ENCODE measurements at places on chromosomes 11 and 22.

- no peak for DNase-seq
Observed at GRCh38 chr11:22938691-22939090, 78.4 kb upstream of the CCDC179 start.

DNA sequence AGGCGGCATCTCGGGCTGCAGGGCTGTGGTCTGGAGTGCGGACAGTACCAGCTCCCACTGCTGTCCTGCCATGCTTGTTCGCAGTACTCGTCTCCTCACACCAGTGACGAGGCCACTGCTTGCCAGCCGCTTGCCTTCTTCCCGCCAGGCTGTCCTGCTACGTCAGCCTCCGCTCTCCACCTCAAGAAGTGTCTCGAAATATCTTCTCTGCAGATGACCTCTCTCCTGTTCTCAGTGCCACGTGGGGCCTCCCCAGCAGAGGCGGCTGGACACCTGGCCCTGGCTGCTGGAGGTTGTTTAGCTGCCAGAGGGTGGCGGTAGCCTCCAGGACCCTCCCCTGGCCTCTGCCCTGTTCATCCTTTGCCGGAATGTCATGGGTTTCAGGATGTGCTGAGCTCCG, 3.1 kb upstream of the CCDC188 start:
- DNase-seq = no peak

DNA sequence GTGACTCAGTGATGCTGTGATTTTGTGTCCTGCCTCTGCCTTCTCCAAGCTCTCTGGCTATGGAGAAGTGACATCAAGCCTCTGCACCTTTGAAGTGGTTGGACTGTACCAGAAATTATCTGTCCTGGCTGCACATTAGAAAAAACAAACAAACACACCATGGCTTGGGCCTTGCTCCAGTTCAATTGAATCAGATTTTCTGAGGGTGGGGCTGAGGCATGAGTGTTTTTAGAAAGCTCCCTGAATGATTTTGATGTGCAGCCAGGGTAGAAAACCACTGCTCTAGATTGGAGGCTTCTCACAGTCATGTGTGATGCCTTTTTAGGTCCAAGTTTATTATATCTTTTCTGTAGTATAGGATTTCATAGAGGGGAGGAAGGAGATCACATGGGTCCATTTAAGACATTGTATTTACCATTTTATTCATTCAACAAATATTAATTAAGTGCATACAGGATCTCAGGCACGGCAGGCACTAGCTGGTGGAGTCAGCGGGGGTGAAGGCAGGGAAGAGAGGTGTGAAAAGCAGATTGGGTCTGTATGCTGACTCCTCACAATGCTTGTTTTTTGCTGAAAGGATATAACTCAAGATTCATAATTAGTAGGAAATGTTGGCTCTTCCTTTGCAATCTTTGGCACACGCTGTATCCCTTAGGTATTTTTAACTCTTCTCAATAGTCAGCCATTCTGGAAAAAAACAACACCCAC, 7.1 kb upstream of the VSTM5 start:
- DNase-seq = no peak

DNA sequence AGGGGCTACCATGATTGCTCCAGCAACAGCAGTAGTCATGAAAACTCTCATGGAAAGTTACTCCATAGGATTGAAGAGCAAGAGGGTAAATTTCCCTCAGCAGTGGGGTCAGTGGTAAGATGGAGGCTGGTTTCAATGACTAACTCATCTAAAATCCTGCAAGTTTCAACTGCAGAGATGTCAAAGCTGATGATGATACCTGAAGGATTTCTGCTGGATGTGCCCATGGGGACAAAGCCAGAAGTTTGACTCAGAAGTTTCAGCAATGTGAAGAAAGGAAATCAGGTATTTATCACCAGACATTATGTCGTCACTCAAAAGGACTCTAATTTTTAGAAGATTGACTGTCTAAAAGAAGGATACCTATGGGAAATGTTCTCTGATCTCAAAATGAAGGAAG, 29.1 kb downstream of the RAB38 start:
- no peak for DNase-seq

DNA sequence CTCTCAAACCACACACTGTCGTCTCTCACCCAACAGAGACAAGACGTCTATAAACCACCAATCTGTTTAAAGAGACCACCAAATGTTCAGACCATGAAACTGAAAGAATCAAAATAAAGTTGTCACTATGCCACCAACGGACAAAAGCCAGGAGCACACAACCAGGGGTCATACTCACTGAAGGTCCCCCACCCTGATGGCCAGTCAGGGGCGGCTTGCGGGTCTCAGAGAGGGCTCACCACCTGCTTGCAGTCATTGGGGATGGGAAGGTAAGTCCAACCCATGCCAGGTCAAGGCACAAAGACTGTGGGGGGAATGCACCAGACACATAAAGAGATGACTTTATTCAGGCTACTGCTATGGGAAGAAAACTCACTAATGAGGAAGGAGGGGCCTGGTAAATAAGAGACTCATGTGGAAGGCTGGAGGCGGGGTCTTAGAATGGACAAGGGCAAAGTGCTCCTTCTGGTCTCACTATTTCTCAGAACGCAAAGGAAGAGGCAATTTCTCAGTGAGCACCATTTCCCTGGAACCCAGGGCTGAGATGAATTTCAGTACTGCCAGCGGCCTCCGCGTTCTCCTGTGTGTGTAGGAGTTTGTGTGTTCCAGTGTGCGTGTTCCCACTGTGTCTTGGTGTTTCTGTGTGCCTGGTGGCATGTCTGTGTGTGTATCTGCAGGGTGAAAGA, 17.3 kb downstream of the SCARF2 start:
- no peak for DNase-seq

- no peak for DNase-seq
Observed at GRCh38 chr11:22216940-22217339, 24.1 kb downstream of the ANO5 start.

DNA sequence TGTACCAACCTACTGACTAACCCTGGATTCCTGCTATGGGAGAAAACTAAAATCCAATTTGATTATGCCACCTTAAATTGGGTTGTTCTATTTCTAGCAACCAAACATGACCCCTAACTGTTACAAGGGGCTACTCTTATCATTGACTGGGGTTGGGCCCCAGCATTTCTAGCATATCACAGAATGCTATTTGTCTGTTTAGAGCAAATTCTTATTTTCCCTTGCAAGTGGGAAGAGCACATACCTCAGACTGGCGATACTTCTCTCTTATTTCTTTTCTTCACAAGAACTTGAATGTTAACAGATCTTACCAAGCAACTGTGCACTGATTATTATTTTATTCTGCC, 93.7 kb downstream of the C11orf58 start:
- no peak for DNase-seq

- DNase-seq = no peak
Observed at GRCh38 chr11:129458756-129459535, 83.3 kb downstream of the BARX2 start.

DNA sequence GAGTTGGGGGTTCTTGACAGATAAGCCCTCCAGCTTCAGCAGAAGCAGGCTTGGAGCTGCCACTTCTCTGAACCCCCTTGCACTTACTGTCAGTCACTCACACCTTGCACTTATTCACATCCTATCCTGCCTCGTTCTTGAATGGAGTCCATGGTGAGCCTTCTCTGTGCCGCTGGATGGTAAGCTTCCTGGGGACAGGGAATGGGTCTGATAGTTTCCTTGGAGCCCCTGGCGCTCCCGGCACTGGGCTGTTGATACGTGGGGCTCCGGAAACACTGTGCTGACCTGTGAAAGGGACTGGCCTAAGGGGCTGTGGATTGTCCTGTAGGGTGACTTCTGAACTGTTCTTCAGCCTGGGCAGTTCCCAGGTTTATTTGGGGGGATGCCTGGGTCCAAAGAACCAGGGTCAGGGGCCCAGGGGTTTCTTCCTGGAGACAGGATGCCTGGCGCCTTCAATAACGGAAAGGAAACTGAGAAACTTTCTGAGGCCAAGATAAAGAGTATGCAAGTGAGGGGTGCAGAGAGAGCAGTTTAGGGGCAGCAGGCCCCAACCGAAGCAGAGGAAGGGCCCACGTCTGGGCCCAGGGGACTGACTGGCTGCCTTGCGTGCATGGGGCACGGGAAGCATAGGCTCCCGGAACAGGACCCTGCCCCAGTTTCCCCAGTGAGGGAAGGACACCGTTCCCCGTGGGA, 709 bp upstream of the ST3GAL4 start:
- no peak for DNase-seq

DNA sequence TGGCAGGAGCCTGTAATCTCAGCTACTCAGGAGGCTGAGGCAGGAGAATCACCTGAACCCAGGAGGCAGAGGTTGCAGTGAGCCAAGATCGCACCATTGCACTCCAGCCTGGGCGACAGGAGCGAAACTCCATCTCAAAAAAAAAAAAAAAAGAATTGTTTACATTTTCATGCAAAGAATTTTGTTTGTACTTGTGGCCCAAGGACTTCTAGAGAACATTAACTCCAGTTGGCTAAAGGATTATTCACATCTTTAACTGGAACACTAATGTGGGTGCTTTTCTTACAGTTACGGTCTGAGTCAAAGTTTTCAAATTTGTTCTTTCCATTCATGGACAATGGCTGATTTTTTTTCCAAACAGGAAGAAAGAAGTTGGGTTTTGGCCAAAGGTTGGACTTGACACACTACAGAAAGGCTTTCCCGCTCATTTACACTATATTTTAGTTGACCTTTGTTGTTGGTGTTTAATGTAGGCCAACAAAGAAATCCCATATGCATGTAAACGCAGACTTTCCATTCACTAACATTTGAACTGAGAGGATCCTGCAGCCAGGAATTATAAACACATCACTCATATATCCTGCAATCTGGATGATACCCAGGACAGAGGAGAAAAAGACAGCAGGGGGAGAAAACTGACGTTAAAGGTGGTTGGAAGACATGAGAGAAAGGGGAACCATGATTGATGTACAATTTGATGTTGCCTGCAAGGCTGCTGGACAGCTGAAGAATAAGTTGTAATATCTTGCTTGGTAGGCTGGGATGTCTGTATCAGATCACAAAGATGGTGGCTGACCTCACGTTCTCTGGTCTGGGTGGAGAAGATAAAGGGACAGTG, 13.1 kb downstream of the POU2AF1 start:
- no peak for DNase-seq

DNA sequence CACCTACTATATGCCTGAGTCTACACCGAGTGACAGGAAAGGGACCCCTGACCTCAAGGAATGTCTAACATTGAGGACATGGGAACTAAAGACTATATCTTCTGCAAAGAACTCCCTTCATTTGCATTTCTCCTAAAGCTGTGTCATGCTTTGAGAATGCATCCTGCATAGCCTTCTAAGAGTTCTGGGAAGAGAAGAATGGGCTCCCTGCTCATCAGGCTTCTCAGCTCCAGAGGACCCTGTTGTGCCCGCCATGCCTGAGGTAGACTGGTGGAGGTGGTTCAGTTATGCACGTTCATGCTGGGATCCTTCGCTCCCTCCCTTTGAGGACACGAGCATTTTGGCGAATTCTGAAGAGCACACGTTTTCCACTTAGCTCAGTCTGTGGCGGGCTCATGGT, 63.3 kb downstream of the GRIK4 start:
- no peak for DNase-seq

- no peak for DNase-seq
Observed at GRCh38 chr22:44332946-44333345, 20.2 kb upstream of the SHISAL1 start.

DNA sequence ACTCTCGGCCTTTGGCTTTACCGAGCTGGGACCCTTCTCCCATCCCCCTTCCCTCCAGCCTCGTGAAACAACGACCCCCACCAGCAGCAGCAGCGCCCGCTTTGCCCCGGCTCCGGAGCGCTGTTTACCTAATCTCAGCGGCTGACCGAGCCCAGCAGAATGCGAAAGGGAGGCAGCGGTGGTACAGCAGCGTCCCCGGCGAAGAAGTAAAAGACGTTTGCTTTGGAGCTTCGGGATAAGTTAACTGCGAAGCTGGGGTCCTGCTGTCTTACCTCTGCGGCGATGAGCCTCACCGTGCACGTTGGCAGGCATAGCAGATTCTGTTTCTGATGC, 2.0 kb upstream of the LARGE1 start:
- DNase-seq = no peak

DNA sequence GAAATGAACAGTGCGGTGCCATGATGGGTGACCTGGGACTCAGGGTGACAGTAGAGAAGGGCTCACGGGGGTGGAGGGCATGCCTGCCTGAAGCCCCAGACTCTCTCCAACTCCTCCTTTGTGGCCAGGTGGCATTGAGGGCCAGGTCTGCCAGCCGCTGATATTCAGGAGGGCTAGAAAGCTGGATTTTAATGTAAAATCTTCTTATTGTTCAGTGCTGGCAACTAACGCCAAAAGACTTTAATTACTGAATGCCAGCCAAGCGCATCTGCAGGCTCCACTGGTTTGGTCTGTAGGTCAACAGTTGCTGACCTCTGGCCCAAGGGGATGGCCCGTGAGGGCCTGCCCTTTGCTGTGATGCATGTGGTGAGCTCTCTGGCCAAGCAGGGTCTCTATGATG, 10.3 kb downstream of the MRGPRG start:
- DNase-seq = no peak

GRCh38 chr11:1195682-1196515, 27.0 kb upstream of the MUC5B start:
- no peak for DNase-seq

DNA sequence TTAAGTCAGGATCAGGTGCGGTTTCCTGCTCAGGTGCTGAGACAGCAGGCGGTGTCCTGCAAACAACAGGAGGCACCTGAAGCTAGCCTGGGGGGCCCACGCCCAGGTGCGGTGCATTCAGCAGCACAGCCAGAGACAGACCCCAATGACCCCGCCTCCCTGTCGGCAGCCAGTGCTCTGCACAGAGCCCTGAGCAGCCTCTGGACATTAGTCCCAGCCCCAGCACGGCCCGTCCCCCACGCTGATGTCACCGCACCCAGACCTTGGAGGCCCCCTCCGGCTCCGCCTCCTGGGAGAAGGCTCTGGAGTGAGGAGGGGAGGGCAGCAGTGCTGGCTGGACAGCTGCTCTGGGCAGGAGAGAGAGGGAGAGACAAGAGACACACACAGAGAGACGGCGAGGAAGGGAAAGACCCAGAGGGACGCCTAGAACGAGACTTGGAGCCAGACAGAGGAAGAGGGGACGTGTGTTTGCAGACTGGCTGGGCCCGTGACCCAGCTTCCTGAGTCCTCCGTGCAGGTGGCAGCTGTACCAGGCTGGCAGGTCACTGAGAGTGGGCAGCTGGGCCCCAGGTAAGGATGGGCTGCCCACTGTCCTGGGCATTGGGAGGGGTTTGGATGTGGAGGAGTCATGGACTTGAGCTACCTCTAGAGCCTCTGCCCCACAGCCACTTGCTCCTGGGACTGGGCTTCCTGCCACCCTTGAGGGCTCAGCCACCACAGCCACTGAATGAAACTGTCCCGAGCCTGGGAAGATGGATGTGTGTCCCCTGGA, at the start of gene MYO7A:
TSS of gene MYO7A (plus strand) at position 327 of the 772 bp plus-strand sequence. CDS start 2,389 bp downstream, outside the sequence.
- DNase-seq = no peak

- DNase-seq = no peak
Observed at GRCh38 chr11:443542-444199, 1.9 kb upstream of the ANO9 start.

DNA sequence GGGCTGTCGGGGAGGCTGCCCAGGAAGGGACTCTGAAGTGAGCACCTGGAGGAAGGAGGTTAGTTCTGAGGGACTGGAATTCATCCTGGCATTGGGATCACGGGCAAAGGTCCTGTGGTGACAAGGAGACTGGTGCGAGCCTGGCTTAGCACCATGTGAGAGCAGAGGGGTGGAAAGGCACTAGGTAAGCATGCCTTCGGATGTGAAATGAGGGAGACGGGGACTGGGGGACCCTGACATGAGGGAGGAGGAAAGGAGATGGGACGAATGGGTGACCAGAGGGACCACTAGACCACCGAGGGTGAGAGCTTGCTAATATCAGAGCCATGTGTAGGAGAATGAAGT, 3.1 kb upstream of the VPREB1 start:
- DNase-seq = no peak

GRCh38 chr22:19169002-19169946, 9.3 kb downstream of the SLC25A1 start:
- DNase-seq = no peak

GRCh38 chr11:125564357-125564756, 4.9 kb upstream of the EI24 start:
- no peak for DNase-seq

Data from stimulated activated CD4-positive, alpha-beta T cell treated with anti-CD3 and anti-CD28 coated beads, Interleukin-2, amount 100 ng/mL, for 4 hours (primary cell).